ENCODE measurements at places on chromosomes 4 and X.
A peak's percentile ranks its signal among the peaks of the same experiment; 100 is the strongest.

DNA sequence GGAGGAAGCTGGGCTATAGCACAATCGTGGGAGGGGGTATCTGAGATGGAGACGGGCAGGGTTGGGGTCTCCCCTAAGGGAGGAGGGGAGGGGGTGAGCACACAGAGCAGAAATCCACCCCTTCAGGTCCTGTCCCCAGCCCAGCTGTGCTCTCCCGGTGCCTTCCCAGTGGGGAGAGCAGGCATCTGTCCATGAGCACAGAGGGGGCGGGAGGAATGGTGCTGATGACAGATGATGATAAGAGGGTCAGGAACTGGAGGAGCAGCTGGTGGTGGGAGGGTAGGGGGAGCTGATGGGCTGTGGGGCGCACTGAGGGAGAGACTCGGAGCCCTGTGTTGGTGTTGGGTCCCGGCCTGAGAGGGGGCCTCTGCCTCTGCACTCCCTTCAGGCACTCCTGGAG lies 8.6 kb downstream of the ATP2B3 start:
- DNase-seq, result no peak

DNA sequence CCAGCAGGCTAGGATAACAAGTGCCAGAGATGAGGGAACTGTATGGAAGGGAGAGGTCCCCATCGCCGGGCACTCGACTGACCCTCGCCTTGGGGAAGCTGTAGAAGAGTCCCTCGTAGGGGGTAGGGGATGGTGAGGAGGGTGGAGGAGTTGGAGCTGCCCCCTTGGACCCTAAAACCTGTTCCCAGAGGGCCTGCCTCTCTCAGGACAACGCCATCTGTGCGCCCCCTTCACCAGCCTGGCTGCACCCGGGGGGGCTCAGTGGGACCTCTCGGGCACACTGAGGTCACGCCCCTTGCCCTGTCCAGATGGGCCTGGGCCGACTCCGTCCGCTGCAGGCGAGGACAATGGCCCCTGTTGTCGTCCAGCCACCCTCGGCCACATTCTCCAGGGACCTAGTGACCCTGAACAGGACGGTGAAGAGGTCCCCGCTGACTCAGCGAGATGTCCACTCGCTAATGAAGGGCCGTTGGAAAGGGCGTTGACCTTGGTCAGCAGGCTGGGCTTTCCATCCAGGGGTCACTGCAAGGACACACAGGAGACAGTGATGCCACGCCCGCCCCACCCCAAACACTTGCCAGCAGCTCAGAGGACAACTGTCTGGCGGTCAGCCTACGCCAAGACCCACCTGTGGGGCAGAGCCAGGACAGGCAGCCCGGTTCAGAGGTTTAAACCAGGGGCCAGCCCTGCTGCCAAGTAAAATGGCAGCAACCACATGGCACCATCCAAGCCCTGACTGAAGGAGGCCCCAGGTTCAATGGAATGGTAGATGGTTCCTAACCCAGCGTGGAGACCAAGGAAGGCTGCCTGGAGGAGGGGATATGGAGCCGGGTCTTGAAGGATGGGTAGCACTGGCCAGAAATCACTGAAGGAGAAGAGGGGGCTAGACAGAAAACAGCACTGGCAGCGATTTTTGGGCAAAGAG lies 51.2 kb downstream of the HMX1 start:
- no peak for DNase-seq

DNA sequence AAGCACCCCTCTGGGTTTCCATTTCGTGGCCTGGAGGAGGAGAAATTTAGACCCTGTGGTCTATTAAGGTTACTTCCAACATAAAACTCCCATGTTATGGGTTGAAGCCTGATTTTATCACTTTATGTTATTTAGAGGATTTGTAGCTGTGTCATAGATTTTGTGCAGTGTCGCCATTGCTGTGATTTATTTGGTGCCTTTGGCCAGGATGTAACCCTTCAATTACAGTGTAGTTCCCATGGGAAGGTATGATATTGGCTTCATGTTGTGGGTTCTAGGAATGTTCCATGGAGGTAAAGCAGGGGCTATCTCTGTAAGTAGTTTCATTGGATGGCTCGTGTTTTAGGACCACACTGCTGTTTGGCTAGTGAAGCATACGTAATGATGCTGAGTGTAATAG lies 58.5 kb downstream of the TMEM131L start:
- DNase-seq, result no peak

- DNase-seq, result no peak
Measured at GRCh38 chr4:177251237-177251636, 58.4 kb upstream of the NEIL3 start.

DNA sequence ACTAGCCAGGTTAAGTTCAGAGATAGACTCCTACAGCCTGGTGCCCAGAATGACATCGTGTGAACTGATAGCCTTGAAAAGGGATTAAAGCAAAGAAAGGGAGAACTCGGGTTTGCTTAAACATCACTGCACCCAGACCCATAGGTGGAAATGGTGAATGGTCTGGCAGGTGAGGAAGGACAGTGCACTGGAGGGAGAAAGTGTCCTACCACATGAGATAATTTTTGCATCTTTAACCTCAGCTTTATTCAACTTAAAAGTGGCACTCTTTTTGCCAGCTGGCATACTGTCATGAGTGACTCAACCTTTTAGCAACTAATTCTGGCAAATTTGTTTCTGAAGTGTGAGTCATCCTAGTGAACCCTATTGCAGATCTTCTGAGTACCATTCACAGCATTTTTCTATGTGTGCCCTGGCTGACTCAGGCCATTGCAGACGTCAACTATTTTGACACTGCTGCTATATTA lies 53.0 kb upstream of the DAPP1 start:
- no peak for DNase-seq

- DNase-seq, result peak; percentile 1
Measured at GRCh38 chr4:140637836-140638235, 69.1 kb upstream of the UCP1 start.

- DNase-seq, result no peak
Measured at GRCh38 chr4:110515676-110516075, 39.7 kb downstream of the ENPEP start.

- DNase-seq, result no peak
Measured at GRCh38 chrX:153495903-153496589, 1.3 kb downstream of the BGN start.

- DNase-seq, result no peak
Measured at GRCh38 chrX:45668686-45669443, 468.2 kb upstream of the DIPK2B start.

GRCh38 chr4:86278126-86278525 lies 81.7 kb downstream of the MAPK10 start:
- DNase-seq, result no peak

GRCh38 chr4:101172369-101172768 lies 175.0 kb downstream of the PPP3CA start:
- DNase-seq, result no peak

GRCh38 chrX:111254896-111255693 lies 15.2 kb downstream of the CAPN6 start:
- no peak for DNase-seq

- no peak for DNase-seq
Measured at GRCh38 chrX:133921764-133922389, 63.5 kb downstream of the GPC3 start.

- no peak for DNase-seq
Measured at GRCh38 chr4:134117392-134118183, 84.0 kb downstream of the PABPC4L start.

DNA sequence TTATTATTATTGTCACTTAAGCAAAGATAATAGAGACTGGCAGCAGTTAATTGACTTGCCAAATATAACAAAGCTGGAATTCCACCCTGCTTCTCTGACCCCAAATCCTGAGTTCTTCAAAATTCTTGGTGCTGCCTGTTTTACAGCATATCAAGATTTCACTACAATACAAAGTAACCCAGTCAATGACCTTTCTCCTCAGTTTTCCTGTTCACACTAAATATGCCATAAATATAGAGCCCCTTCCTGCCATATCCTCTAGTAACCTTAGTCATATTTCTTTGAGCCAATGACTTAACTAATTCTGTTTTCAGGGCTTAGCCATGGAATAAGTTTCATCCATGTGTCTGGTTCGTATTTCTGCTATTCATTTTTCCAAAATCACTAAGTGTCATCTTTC lies 315.3 kb upstream of the HS3ST1 start:
- DNase-seq, result no peak

GRCh38 chr4:23305026-23305425 lies 584.8 kb downstream of the PPARGC1A start:
- DNase-seq, result no peak

DNA sequence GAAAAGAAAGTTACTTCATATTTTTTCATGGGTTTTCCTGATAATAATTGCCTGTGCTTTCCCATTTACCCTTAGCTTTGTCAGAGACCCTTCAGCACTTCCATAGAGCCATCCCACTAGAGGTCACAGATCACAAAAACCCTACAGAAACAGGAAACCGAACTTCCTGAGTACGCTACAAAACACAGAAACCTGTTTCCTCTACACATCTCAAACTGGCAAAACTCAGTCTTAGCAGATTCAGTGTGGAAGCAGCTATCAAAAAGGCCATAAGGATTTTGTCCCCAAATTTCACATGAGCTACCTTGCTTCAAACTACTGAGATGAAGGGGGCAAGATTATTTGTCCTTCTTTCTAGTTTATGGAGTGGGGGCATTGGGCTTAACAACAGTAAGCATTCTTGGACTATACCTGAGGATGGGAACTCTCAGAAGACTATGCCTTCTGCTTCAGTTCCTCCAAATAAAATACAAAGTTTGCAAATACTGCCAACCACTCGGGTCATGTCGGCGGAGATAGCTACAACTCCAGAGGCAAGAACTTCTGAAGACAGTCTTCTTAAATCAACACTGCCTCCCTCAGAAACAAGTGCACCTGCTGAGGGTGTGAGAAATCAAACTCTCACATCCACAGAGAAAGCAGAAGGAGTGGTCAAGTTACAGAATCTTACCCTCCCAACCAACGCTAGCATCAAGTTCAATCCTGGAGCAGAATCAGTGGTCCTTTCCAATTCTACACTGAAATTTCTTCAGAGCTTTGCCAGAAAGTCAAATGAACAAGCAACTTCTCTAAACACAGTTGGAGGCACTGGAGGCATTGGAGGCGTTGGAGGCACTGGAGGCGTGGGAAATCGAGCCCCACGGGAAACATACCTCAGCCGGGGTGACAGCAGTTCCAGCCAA lies at the start of gene MMRN1:
Gene MMRN1 (plus strand): TSS at position 206 of the 902 bp plus-strand sequence. CDS start 118 bp downstream, at position 324.
- no peak for DNase-seq

DNA sequence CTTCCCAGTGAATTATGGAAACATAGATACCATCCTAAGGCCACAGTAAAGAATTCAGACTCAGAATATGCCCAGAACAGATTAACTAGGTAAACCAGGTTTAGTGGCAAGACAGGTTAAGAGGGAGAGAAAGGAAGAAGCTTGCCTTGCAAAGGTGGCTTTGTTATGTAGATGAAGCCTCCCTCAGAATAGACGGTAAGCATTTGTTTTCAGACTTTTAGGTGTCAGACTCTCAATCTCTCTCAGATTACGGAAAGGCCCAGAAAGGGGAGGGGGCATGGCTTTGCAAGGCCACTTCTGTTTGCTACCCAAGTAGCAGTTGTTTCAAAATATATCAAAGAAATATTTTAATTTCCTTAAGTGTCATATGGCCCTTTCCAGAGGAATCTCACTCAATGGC lies 457.1 kb upstream of the BOD1L1 start:
- DNase-seq, result no peak

- DNase-seq, result no peak
Measured at GRCh38 chrX:98956014-98956413, 1454.1 kb downstream of the PCDH19 start.

DNA sequence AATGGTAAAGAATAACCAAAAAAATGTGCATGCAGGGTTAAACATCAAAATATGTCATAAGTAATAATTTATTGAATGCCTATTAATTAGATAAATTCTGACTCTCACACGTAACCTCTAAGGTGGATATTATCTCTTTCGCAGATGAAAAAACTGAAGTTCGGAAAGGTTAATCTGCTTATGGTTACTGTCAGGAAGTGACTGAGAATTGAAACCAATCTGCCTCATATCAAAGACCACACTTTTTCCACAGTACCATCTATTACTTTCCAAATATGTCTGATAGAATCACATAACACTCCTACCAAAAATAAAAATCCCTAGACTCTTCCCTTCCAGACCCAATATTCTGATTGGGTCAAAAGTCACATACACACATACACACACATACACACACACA lies 6.2 kb downstream of the CHIC2 start:
- no peak for DNase-seq

DNA sequence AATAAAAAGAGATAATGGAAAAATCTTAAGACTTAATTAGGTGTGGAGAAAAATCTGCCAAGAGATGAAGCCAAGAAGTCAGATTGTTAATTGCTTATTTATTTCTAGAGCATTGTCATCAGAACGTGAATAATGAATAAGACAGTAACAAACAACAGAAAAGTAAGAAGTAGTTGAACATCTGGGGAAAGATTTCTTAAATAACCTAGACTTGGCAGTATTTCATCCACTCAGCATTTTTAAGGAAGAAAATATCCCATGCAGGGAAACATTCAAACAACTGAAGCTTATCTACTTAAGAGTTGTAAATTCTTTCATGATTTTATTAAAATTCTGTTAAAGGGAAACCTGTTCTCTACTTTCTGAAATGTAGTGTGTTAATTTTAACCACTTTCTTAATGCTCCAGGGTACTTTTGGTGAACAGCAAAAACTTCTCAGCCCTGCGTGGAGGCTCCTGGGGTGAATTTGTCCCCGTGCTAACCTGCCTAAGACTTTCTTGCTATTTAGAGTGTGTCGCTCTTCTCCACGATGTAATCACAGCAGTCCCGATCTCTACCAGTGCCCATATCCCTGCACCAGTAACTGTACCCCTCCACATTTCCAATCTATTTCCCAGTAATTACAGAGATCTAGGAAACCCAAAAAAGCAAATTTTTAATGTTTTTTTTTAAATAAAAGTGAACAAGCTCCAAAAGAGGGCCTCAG lies 124.6 kb downstream of the CORIN start:
- no peak for DNase-seq

- DNase-seq, result no peak
Measured at GRCh38 chr4:76526585-76526990, 91.6 kb downstream of the SHROOM3 start.

GRCh38 chrX:148290041-148290440 lies 210.4 kb upstream of the AFF2 start:
- no peak for DNase-seq

DNA sequence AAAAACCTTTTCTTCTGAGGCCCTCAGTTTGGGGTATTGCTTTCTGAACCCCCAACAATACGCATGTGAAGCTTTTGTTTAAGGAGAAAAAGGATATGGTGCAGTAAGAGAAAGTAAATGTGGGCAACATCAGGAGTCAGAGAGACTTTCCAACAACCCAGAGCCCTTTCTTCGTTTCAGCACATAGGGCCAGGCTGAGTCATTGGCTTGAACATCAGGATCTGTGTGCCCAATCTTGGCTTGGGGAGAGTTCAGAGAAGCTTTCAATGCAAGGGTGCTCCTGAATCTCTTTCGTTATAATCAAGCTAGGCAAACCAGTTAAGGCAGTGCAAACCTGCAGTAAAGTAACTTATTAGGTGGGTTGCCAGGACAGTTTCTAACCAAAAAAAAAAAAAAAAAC lies 191.2 kb downstream of the FRMPD4 start:
- DNase-seq, result no peak

GRCh38 chrX:21004835-21005234 lies 369.4 kb upstream of the CNKSR2 start:
- no peak for DNase-seq

DNA sequence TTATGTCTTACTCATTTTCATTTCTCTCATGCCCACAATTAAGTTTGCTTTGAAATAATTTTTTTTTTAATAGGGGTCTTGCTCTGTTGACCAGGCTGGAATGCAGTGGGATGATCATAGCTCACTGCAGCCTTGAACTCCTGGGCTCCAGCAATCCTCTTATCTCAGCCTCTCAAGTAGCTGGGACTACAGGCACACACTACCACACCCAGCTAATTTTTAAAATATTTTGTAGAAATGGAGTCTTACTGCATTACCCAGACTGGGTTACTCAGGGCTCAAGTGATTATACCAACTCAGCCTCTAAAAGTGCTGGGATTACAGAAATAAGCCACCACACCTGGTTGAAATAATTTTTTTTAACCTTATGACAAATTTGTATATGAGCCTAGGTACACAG lies 19.2 kb upstream of the MAB21L2 start:
- no peak for DNase-seq
